ENCODE measurements at places on chromosomes 4 and X. TPM values are rescaled to one million over a fixed set of nuclear protein-coding genes. Genes with fewer than 3 reads are reported as not detected.

CTAG1A gene
- not detected for total RNA-seq

ENPP6 gene
- not detected for total RNA-seq

RTL3 gene
- 0.07 TPM for total RNA-seq

TBC1D9 gene
- 6.6 TPM for total RNA-seq

SLC38A5 gene
- 0.42 TPM for total RNA-seq

MUC7 gene
- total RNA-seq, result not detected

All from A549 treated with Mapracorat at 1 μM for 4 hours (cell line).